Thyroid gland (tissue), 4 donors: ENCODE measurements at places on chromosomes 2 and 18. TPM values are rescaled to one million over a fixed set of nuclear protein-coding genes. Genes with fewer than 3 reads are reported as not detected.

- DNase-seq, result no peak
- H3K36me3 ChIP-seq, result no peaks in the 10 kb centered on the region
- H3K27me3 ChIP-seq, result no peaks in the 10 kb centered on the region
- H3K4me3 ChIP-seq, result no peak overlapping the region
- H3K27ac ChIP-seq, result no peak overlapping the region
Measured at GRCh38 chr18:72342933-72343332, 201.2 kb downstream of the CBLN2 start.

DNA sequence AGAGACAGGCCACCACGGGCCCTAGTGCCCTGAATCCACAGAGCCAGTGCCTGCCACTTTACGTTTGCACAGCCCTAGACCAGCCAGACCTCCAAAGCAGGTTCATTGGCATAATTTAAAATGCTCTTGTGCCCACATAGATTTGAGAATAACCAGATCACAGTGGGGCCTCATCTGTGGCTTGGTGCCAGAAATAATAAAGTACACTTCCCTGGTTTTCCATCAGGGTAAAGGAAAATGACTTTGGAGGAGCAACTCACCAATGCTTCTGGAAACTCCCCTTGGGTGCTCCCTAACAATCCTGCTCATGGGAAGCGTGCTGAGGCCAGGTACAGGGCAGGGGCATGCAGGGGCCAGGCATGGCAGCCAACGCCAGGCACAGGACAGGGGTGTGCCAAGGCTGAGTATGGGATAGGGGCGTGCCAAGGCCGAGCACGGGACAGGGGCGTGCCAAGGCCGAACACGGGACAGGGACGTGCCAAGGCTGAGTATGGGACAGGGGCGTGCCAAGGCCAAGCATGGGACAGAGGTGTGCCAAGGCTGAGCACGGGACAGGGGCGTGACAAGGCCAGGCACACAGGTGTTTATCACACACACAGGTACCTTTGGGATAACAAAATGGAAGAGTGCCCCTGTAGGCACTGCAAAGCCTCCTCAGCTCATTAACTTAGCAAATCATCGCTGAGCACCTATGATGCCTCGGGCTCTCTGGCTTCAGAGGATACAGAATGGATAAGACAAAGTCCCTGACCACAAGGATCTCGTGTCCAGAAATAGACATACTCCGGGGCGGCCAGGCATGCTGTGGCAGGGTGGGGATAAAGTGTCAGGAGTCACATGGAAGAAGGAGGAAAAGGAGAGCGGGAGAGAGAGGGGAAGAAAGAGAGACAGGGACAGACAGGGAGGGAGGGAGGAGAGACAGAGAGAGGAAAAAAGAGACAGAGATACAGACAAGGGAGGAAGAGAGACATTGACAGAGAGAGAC is 334.7 kb downstream of the EIPR1 start:
- no peak overlapping the region for H3K4me3 ChIP-seq
- no peaks in the 10 kb centered on the region for H3K36me3 ChIP-seq
- H3K4me1 ChIP-seq, result no peaks in the 10 kb centered on the region
- H3K27me3 ChIP-seq, result no peaks in the 10 kb centered on the region
- DNase-seq, result no peak

DNA sequence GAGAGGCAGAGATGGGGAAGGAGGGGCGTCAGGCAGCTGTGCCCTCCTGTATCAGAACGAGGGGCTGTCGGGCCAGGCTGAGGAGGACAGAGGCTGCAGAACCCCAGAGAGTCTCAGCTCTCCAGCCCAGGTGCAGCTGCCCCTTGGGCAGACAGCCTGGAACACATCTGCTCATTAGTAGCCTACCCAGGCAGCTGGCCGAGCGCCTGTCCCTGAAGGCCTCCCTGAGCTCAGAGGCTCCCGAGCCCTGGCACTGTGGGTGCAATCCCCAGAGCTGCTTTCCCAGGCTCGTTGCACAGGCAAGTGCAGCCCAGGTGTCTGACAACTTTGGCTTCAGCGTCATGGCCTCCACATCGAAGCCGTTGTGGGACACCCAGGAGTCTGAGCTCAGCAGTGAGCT is 13.1 kb upstream of the TMEM185B start:
- no peak overlapping the region for H3K4me3 ChIP-seq
- peaks cover 28% of the 10 kb centered on the region for H3K4me1 ChIP-seq
- no peak for DNase-seq
- H3K27me3 ChIP-seq, result no peaks in the 10 kb centered on the region

DNA sequence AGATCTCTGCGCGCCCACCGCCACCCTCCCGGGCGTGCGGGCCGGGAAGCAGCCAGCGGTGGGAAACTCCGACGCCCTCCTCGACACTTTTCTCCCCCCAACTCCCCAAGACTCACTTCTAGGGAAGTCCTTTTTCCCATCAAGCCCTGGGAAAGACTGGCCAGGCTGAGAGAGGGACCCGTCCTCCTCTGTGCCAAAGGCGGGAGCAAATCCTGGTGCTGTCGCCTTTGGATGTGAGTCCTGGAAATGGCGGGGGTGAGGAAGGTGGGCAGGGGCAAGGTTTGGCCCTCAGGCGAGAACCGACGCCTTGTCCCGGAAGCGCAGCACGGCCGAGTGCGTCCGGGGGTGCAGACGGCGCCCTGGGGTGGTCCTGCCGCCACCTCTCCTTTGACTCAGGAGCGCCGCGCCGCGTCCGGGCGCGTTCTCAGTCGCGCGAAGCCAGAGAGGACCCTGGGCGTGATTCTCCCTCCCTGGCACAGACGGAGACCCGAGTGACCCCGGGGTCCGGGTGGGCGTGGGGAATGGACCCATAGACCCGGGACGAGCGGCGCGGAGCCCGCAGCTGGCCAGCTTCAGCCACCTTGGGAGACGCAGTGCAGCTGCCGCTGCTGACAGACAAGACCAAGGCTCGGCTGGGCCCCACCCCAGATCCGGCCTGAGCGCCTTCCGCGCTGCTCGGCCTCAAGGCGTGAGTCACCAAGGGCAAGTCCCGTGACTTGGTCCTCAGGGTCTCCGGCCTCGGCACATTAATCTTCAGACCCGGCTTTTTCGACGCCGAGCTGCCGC is 3.5 kb upstream of the LBX2 start:
- no peak overlapping the region for H3K27ac ChIP-seq
- H3K4me1 ChIP-seq, result peaks cover 39% of the 10 kb centered on the region
- DNase-seq, result peak; percentile 60
- H3K36me3 ChIP-seq, result peaks cover 12% of the 10 kb centered on the region

Gene DTNA
- total RNA-seq, result 236 TPM

- no peak for DNase-seq
- H3K27me3 ChIP-seq, result no peaks in the 10 kb centered on the region
- H3K4me1 ChIP-seq, result peaks cover 6% of the 10 kb centered on the region
- H3K27ac ChIP-seq, result no peak overlapping the region
- peaks cover 7% of the 10 kb centered on the region for H3K36me3 ChIP-seq
- H3K4me3 ChIP-seq, result no peak overlapping the region
Measured at GRCh38 chr18:54192415-54192814, 32.1 kb downstream of the MBD2 start.

Gene TCF4
- total RNA-seq, result 124 TPM

Gene GBX2
- total RNA-seq, result not detected

DNA sequence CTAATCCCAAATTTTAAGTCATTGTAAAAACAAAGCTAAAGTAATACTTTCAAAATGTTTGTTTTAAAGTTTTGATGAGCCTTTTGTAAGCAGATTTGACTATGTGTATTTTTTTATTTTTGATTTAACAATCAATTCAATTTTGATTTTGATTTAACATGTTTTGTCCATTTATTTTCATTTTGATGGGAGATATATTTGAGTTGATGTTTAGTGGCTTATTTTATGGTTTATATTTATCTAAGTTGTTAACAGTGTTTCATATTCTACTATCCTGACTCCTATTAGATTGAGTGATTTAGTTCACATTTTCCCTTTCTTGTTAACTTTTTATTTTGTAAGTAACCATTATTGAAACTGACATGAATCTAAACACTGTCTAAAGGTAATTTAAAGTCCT is 44.7 kb downstream of the TMEM18 start:
- H3K4me1 ChIP-seq, result peaks cover 15% of the 10 kb centered on the region
- no peak overlapping the region for H3K27ac ChIP-seq
- H3K27me3 ChIP-seq, result no peaks in the 10 kb centered on the region
- H3K36me3 ChIP-seq, result no peaks in the 10 kb centered on the region

- H3K27ac ChIP-seq, result no peak overlapping the region
- DNase-seq, result no peak
- no peak overlapping the region for H3K4me3 ChIP-seq
- no peaks in the 10 kb centered on the region for H3K27me3 ChIP-seq
Measured at GRCh38 chr2:3662239-3662638, 4.2 kb downstream of the ALLC start.

Gene MLPH
- total RNA-seq, result 41.3 TPM

Gene SLC14A1
- 6.2 TPM for total RNA-seq

Gene SERPINB13
- total RNA-seq, result not detected

- no peak overlapping the region for H3K27ac ChIP-seq
- no peaks in the 10 kb centered on the region for H3K4me1 ChIP-seq
- H3K27me3 ChIP-seq, result no peaks in the 10 kb centered on the region
- no peak for DNase-seq
- no peaks in the 10 kb centered on the region for H3K36me3 ChIP-seq
Measured at GRCh38 chr2:11611251-11611650, 58.7 kb downstream of the NTSR2 start.

DNA sequence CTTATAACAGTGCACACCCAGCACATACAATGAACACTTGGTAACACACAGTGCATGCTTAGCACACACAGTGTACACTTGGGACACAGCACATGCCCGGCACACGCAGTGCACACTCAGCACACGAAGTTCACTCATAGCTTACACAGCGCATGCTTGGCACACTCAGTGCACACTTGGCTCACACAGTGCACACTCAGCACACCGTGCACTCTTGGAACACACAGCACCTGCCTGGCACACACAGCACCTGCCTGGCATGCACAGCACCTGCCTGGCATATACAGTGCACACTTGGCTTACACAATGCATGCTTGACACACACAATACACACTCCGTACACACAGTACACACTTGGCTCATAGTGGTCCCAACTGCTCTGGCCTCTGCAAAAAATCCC is 128.2 kb downstream of the GALR1 start:
- no peaks in the 10 kb centered on the region for H3K27me3 ChIP-seq
- no peaks in the 10 kb centered on the region for H3K4me1 ChIP-seq
- DNase-seq, result no peak
- H3K4me3 ChIP-seq, result no peak overlapping the region
- no peaks in the 10 kb centered on the region for H3K36me3 ChIP-seq

Gene ZNF521
- 53.1 TPM for total RNA-seq

DNA sequence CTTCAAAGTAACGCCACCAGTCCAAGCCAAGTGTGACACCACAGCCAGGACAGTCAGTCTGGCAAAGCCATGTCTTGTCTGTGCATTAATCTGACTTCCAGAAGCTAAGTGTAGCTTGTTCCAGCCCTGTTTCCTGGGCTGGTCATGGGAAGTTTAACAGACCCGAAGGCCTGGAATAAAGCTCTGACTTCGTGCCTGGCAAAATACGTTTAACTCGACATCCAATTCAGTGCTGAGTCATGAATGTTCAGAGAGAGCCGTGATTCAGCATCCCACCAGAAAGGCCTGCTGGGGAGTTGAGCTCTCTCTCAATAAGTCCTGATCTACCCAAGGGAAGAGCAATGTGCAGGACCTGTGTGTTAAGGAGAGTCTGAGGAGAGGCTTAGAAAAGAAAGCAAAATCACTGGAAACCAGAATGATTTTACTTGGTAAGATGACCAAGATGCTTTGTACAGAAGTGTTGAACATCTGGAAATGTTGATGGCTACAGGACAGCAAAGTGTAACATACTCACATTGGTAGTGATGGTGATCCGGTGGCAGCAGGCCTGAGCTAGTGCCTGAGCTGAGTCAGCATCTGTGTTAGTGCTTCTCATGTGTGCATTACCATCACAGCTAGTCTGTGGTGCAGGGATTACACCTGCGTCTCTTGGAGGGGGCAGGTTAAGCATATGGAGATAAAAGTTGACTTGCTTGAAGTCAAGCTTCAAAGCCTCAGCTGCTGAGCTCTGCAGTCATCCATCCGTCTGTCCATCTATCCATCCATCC is 743.7 kb upstream of the HS6ST1 start:
- DNase-seq, result no peak
- no peak overlapping the region for H3K4me3 ChIP-seq
- H3K27me3 ChIP-seq, result no peaks in the 10 kb centered on the region
- peaks cover 8% of the 10 kb centered on the region for H3K4me1 ChIP-seq
- H3K27ac ChIP-seq, result no peak overlapping the region

Gene ABCG5
- total RNA-seq, result not detected

Gene PECR
- 25.6 TPM for total RNA-seq
